Thoracic aorta (tissue), 2 donors: ENCODE measurements at places on chromosomes 5 and 9.

- no peak for DNase-seq
Observed at GRCh38 chr5:149141957-149142851, 911 bp downstream of the ABLIM3 start.

GRCh38 chr5:43101491-43101890 is 19.2 kb upstream of the ZNF131 start:
- no peak for DNase-seq

GRCh38 chr5:163867324-163867723 is 361.9 kb downstream of the MAT2B start:
- no peak for DNase-seq

DNA sequence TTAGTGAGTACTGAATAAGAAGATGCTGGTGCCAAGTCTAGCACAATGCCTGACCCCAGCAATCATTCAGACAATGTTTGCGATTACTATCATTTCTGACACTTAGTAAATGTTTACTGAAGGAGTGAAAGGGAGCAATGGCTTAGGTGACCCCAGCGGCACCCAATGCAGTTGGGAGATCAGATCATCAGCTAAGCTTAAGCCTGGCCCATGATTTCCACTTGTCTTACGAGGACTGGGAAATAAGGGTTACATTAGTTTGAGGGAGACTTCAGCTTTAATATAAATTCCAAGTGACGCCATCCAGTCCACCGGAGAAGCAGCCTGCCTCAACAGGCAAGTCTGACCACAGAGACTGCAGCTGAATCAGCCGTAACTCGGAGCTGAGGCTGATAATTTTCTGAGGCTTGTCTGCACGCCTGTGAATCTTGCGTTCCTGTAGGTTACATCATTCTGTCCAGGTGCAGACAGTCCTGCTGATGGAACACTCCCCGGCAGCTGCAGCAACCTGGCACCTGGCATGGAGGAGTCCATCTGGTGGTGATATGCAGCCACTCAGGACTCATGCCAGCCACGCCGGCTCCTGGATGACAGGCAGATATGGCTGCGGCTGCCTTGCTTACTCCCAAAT is 34.9 kb upstream of the FGF1 start:
- no peak for DNase-seq

GRCh38 chr9:91198405-91198804 is 163.3 kb downstream of the AUH start:
- no peak for DNase-seq

DNA sequence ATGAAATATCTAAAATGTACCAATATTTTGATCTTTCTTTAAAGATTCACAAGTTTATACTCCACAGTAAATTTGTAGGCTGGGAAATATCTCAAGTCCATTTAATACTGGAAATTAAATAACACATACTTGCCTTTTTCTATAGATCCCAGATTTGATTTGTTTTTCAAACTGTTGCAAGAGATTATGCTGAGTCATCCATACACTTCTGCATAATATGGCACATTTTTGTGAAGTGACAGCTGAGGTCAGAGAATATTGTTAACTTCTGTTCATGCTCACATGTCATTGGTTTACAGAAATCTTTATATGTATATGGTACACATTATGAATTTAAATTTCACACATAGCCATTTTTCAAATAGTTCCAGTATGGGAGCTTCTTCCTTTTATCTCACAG is 1066.3 kb upstream of the NUDT12 start:
- no peak for DNase-seq

GRCh38 chr5:116557669-116558271 is 16.9 kb downstream of the SEMA6A start:
- DNase-seq, result no peak

DNA sequence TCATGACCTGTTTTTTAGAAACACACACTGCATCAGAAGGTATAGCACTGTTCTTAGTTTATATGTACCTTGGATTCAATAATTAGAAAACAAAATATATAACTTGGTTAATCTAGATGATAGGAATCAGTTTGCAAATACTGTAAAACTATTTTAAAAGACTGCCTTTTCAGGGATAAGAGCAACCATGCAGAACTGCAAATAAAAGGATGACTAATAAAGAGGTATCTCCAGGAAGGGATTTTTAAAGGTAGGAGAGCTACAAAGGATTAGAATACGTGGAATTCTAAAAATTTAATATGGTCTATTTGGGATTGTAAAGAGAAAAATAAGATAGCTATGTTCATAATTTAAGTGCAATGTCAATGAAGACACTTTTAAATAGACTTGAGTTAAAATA is 9.4 kb downstream of the GABRA1 start:
- DNase-seq, result no peak

GRCh38 chr5:7667216-7667767 is 183.6 kb downstream of the CFAP90 start:
- DNase-seq, result no peak

- no peak for DNase-seq
Observed at GRCh38 chr9:35920051-35920620, 10.8 kb downstream of the SPAAR start.

DNA sequence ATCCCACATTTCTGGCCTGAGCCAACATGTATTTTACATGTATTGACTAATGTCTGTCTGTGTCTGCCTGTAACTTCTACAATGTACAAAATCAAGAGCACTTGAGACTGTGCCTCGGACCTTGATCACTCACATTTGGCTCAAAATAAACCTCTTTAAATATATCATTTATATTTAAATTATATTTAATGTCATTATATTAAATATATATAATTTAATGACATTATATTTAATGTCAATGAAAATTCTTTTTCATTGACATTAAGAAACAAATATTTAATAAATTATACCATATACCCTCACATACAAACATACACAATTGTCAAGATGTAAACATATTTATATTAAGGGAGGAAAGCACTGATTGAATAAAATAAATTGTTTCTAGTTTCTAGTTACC is 1099.8 kb upstream of the CDH18 start:
- DNase-seq, result no peak

GRCh38 chr5:95891499-95891898 is 69.0 kb upstream of the GLRX start:
- DNase-seq, result no peak
